ENCODE measurements at places on chromosomes 11 and 22.

DNA sequence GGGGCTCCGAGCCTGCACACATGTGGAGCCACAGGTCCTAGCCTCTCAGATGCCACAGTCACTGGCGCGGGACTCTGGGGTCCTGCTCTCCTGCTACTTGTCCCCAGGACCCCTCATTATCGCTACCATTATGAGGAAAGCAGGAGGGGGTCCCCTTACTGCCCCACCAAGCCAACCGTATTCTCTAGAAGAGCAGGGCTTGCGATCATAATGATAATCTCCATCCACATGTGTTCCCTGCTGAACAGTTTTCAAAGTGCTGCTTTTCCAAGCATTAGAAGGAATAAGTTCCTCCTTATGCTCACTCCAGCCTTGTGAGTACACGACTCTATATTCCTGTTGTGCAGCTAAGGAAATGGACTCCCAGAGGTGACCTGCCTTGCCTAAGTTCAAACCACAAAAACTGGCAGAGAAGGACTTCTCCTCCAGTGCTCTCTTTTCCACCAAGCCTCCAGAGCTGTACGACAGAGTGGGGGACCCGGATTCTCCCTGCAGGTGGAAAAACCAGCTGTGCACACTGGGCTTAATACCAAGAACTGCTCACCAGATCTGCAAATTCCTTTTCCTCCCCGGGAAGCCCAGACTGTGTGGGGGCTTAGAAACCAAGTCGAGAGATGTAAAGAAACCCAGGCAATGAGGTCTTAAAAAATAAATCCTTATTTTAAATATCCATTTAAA is 92.8 kb upstream of the DRD2 start:
- DNase-seq, result no peak

GRCh38 chr22:32079130-32080089 is 36.3 kb downstream of the SLC5A1 start:
- DNase-seq, result no peak

- no peak for DNase-seq
Measured at GRCh38 chr11:26951809-26952515, 42.0 kb upstream of the FIBIN start.

- DNase-seq, result no peak
Measured at GRCh38 chr11:85423316-85423715, 203.8 kb downstream of the DLG2 start.

DNA sequence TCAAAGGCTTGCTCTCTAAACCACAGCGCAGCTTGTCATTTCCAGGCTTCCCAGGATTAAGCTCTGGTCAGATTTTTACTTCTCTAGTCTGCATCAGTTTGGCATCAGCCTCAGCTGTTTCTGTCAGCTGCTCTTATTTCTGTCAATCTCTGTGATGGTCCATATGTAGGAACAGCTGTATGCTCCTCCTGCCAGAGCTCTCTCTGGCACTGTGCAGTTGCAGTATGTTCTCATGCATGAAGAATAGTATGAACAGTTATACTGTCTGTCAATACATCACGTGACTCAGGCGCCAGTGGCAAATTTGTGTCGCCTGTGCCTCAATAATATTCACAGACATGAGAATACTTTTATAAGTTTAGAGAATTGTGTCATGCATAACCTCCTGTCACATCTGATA is 6.7 kb downstream of the OR6M1 start:
- DNase-seq, result no peak

DNA sequence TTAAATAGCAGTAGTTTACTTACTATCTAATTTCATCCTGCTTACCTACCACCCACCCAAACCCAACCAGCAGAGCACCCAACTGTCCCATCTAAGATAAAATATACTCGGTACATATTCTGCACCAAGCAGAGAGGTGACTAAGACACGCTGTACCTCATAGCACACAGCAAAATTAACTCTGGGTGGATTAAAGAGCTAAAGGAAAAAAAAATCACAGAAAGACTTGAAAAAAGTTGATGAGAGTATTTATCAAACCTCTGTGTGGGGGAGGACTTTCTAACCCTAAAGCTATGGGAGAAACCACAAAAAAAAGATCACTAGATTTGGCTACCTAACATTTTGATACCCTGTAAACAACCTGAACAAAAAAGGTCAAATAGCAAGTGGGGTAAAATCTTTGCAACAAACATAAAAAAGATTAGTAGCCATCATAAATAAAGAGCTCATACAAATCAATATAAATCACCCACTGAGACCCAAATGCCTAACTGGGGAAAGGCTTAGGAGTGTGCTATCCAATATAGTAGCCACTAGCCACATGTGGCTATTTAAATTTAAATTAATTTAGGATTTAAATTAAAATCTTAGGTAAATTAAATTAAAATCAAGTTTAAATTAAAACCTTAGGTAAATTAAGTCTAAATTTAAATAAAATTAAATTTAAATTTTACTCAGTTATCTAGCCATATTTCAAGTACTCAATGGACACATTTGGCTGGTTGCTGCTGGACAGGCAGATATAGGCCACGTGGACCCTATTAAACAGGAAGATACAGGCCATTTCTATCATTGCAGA is 25.6 kb upstream of the CD5 start:
- DNase-seq, result no peak

GRCh38 chr11:44955015-44955738 is 4.5 kb upstream of the TP53I11 start:
- DNase-seq, result peak; percentile 62

- DNase-seq, result peak; percentile 8
Measured at GRCh38 chr11:44621140-44621681, 55.7 kb downstream of the CD82 start.

DNA sequence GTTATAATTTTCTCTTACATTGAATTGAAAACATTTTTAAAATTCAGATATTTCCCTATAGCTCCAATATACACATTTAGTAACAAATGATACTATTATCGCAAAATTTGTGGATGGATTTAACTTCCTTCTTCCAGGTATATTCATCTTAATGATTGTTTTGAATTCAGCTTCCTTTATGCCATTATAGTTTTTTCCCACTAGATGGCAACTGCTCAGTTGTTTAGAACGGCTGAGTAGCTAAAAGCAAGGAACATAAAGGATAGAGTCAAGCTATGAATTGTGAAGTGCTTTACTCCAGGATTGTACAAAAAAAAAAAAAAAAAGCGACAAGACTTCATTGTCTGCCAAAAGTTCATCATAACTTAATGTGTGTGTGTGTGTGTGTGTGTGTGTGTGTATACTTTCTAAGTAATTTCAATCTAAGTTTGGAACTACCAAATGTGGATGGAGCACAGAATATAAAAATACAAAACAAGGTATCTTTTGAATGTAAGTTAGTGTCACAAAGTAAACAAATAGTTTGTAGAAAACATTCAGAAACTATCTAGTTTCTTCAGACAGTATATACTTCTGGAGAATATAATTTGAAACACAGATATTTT is 846.4 kb downstream of the DLG2 start:
- no peak for DNase-seq

DNA sequence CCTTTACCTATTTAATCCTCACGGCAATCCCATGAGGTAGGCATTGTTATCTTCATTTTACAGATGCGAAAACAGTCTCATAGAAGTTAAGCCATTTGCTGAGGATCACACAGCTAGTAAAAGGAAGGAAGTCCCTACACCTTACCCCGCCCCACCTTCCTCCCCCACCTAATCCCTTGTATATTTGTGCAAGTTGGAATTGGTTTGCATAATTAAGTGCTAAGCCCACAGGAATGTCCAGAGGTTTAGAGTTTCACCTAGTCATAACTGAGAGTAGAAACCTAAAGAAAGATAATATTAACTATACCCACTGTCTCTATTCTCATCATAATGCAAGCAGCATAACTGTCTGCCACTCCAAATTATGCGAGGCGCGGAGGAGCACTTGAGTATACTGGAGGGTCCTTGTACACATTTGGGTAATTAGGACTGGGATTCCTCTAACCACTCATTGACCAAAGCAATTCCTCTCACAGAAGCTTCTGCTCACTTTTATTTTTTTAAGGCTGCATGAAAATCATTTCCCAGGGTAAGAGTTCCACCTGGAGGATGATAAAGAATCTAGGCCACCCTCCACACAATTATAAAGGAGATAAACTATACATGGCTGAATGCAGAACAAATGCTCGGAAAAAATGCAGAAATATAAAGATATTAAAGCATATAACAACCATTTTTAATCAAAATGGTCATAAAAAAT is 199.9 kb downstream of the FAM181B start:
- no peak for DNase-seq

GRCh38 chr22:45770506-45770905 is 98.9 kb downstream of the ATXN10 start:
- DNase-seq, result no peak

DNA sequence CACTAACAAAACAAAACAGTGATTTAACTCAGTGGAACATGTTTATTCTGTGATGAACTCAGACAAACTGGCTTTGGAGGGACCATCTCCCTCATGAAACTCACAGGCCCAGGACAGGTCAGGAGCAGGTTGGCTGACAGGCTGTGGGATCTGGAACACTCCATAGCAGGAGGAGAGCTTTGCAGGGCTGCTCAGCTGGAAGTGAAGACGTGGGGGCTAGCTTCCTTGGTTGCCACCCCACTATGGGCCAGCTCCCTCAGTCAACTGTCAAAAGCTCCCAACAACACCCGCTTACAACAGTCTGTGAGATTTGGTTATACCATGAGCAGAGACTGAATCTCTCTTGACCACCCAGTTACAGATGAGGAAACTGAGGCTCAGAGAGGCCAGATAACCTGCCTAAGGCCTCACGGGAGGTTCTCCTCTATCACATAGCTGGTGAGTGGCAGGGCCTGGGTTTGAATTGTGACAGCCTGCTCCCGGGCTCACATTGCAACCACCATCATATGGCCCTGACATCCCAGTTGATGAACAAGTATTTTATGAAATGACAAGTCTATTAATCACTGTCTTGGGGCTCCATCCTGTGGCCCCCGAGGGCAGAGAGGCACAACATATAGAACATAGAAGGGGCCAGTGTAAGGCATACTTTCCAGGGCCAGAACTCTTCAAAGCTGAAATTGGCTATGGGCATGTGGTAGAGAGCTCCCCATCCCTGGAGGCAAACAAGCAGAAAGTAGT is 473.4 kb downstream of the MN1 start:
- no peak for DNase-seq

DNA sequence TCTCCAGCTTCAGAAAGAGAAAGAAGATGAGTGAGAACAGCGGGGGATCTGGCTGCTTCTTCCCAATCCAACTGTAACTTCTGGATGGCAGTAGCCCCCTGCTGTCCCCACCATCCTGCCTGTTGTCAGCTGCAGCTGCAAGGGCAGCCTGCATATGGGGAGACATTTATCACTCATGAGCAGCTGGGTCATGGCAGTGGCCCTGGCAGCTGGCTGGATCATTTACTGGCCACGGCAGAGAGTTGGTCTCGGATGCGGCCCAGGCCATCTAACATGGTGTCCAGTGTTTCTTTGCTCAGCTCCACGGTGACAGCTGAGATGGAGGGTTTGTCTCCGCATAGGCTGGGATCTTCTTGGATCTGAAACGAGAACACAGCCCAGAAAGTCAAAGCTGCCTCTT is 14.8 kb downstream of the COMMD9 start:
- no peak for DNase-seq

DNA sequence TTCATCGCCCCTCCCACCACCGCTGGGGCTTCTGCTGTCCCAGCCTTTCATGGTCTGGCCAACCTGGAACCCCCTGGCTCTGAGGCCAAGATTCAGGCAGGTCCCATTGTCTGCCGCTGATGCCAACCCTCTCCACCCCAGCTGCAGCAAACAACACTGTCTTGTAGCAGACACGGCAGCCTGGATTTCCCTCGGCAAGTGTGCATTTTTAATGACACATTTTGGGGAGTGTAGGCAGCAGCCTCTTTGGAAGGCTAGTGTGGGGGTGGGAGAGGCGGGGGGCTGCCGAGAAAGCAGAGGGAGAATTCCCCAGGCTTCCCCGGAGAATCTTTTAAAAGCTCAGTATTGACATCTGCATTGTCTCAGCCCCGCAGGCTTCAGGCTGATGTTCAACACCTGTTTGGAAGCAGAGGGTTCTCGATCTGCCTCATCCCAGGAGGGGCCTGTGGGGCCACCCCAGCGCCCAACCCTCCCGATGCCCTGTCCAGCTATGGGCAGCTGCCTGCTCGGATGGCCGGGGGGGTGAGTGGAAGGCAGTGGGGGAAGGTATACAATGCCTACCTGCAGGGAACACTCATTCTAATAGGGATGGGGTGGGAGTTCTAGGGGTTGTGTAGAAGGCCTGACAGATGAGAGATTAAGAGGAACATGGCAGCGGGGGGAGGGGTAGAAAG is 41.5 kb downstream of the NECTIN1 start:
- no peak for DNase-seq

- no peak for DNase-seq
Measured at GRCh38 chr11:112797648-112798293, 163.4 kb upstream of the NCAM1 start.

- DNase-seq, result no peak
Measured at GRCh38 chr11:18485913-18486528, 30.4 kb downstream of the LDHAL6A start.

- DNase-seq, result no peak
Measured at GRCh38 chr22:33109514-33110430, 51.6 kb upstream of the SYN3 start.

Data from AG09319 (cell line).